ENCODE measurements at places on chromosomes 2 and 18.

GRCh38 chr2:181970160-181970794 lies 15.4 kb upstream of the PPP1R1C start:
- DNase-seq: no peak

DNA sequence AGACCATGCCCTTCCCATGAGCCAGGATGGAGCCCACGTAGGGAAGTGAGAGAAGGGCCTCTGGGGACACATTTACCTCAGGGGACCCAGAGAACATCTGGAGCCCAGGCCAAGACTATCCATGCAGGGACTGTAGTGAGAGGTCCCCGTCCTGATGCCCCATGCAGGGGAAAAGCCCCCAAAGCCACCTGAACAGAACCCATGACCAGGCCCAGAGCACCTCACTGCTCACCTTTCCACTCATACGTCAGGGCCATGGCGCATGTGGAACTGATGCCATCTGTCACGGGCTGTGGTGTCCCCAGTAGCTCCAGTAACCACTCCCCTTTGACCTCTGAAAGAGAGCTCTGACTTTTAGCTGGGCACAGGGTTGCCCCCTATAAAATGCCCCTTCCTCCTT lies 106.5 kb upstream of the TEX51 start:
- DNase-seq: no peak

GRCh38 chr18:62329691-62330454 lies 4.8 kb downstream of the TNFRSF11A start:
- no peak for DNase-seq

DNA sequence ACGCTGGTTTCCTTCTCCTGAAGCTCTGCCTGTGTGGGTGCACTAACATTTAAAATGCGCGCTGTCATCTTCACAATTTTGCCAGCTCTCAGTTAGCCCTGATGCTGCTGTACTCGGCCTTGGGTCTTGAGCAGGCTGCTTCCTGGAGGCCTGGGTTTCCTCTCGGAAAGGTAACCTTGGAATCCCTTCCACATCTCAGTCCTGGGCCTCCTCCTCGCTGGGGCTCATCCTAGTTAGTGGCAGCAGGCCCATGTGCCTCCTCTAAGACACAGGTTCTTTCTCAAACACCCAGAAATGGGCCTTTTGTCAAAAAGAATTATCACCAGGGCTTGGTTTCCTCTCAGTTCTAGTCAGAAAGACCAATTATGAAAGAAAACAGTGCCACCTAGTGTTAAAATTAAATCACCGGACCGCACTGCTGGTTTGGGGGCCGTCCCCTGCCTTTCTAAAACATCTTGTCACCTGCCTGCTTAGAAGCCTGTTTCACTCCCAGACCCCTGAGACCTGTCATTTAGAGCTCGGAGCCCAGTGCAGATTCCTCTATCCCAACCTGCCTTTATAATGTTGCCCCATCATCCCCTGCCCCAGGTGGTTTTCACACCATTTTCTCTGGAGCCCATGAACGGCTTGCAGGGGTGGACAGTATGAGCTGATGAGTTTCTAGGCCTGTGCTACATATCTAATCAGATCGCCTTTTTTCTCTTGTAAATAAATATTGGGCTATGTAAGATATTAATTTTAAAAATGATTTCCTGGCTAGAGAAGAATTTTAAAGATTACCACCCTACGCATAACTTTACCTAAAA lies 42.4 kb downstream of the HK2 start:
- no peak for DNase-seq

- no peak for DNase-seq
Observed at GRCh38 chr2:134862069-134862468, 23.7 kb downstream of the ACMSD start.

DNA sequence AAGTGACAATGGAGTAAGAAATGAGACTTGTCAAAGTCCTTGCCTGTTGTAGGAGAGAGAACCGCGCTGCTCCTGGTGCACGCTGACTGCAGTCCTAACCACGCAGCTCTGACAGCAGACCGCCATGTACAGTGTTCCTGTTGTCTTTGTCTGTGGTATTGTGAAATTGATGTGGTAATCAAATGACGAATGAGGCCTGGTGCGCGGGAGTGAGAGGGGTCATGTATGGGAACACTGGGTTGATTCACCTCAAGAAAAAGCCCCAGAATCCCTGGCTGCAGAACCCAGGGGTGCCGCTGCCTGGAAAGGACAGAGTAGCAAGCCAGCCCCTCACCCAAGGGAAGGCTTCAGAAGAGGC lies 64.0 kb downstream of the INPP4A start:
- peak; percentile 56 for DNase-seq

- DNase-seq: no peak
Observed at GRCh38 chr2:32553829-32554432, 73.9 kb upstream of the TTC27 start.

GRCh38 chr18:48728204-48728833 lies 189.5 kb downstream of the CTIF start:
- no peak for DNase-seq

DNA sequence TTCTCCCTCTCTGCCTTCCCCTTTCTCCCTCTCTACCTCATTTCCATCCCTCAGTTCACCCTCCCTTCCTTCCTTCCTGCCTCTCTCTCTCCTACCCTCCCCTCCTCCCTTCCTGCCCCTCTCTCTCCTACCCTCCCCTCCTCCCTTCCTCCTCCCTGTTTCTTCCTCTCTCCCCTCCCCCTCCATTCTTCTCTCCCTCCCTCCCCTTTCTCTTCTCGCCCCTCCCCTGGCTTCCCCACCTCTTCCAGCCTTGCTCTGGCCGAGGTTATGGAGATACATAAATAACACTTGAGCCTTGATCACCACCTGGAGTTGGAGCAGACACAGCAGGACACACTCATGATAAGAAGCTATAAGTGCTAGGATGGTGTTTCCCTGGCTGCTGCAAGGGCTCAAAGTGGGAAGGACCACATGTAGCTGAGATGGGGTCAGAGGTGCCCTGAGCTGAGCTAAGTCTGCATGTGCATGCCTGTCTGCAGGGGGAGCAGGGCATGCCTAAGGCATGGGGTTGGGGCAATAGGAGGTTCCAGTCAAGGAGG lies 326.1 kb upstream of the HS6ST1 start:
- DNase-seq: no peak

DNA sequence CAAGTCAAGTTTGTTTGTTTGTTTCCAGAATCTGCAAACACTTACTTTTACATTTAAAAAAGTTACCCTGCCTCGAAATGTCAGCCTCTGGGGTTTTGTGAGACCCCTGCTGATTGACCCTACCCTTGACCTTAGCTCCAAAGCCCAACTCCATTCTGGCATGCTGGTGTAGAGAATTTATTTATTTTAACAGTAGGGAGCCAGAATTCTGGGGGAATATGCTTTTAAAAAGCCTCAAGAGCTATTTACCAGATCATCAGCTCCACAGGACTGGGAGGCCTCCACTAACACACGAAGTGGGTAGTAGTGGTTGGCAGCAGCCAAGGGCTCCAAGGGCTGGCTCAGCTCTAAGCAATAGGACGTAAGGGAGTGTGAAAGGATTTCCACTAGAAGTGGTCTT lies 23.2 kb upstream of the GREB1L start:
- DNase-seq: no peak

DNA sequence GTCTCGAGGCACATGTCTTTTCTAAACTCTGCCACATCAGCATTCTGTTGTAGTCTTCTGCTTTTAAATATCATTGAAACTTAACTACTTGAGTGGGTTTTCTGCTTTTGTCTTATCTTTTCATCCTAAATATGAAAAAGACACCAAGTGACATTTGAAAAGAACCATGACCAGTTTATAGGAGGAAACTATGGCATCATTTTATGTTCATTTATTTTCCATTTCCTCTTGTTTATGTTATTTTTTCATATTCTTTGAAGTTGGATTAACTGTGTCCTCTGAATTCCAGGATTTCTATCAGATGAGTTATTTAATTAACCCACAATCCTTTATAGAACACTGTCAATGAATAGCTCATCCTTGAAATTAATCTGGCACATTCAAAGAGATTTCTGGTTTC lies 93.4 kb upstream of the ARHGAP28 start:
- DNase-seq: no peak

DNA sequence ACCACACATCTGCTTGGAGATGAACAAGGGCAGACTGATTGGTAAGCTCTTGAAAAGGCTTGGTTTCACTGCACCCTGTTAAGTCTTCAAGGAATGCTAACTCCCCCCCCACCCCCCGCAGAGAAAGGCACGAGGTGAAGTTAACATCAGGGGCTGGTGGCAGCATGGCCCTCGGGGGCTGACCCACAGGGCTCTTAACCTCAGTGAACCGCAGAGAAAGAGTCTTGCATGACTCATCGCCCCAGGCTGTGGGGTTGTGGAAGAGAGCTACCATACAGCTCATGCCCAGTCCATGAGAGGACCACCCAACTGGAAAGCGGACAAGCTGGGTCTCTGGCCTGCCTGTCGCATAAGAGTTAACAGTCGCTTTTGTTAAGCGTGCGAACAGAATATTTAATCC lies 10.6 kb upstream of the CEP68 start:
- no peak for DNase-seq

- no peak for DNase-seq
Observed at GRCh38 chr2:110900191-110900590, 167.8 kb downstream of the ACOXL start.

DNA sequence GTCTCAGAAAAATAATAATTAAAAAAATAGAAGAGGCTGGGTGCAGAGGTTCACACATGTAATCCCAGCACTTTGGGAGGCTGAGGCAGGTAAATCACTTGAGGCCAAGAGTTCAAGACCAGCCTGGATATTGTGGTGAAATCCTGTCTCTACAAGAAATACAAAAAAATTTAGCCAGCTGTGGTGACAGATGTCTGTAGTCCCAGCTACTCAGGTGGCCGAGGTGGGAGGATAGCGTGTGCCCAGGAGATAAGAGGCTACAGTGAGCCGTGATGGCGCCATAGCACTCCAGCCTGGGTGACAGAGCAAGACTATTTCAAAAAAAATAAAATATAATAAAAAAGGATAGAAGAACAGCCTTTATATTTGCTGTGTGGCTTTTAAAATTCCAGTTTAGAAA lies 35.9 kb downstream of the SMC6 start:
- no peak for DNase-seq

DNA sequence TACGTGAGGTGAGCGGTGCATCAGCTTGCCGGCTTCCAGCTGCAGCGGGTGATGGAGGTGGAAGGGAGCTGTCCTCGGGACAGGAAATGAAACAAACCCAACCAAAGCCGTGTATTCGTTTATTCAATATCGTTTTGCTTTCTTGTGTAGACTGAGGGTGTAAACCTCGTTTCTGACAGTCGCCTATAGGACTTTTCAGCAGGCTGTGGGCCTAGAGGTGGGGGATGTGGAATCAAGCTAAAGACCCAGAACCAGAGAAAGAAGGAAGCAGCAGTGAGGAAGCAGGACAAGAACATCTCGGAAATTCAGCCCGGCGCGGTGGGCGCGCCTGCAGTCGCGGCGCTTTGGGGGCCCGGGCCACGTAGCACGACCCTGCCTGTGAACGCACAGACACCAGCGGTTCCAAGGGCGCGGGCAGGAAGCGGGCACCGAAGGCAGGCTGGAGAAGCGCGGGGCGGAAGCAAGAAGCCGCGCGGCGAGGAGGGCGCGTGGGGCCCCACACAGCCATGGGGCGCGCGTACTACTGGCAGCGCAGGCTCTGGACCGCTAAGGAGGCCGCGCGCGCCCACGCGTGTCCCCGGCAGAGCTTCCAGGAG lies 755 bp upstream of the ATP9B start:
- DNase-seq: peak; percentile 16

Data from stimulated activated CD4-positive, alpha-beta T cell treated with anti-CD3 and anti-CD28 coated beads, Interleukin-12 subunit alpha, Interleukin-12 subunit beta, amount 100 ng/mL, for 24 hours (primary cell).